ENCODE measurements at places on chromosomes 7 and 10.
A peak's percentile ranks its signal among the peaks of the same experiment; 100 is the strongest.

DNA sequence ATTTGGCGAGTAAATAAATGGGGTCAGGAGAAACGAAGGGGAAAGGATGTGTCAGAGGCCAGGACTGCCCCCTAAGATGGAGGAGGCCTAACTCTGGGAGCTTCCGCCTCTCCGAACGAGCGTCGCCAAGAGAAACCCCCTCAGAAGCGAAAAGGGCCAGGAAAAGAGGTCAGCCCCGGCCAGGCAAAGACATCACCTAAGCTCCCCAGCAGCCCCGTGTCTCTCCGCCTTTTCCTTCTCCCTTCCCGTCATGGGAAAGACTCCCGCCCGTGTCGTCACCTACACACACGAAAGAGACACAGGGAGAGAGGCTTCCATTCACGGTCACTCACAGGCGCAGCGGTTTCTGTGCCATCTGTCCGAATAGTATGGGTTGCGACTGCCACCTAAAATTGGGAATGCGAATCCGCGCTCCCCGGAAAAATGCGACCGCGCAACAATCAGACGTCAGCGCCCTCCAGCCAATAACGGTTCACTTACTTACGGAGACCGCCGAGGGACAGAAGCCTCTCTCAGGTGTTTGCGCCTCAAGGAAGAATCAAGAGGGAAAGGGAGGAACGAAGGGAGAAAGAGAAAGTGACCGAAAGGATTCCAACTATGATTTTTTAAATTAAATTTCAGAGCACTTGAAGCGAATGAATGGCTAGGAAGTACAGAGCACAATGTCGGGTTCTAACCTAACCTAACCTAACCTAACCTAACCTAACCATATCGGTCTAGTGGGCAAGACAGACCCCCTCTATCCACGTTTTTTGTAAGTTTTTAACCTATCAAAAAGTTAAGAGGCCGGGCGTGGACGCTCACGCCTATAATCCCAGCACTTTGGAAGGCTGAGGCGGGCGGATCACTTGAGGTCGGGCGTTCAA lies at the start of gene CWF19L1:
Gene CWF19L1 (minus strand): TSS at position 400 of the 866 bp plus-strand sequence. CDS start 45 bp downstream, at position 355.
- peak; percentile 84 for DNase-seq

GRCh38 chr7:42493436-42494198 lies 256.6 kb upstream of the GLI3 start:
- DNase-seq = peak; percentile 89

DNA sequence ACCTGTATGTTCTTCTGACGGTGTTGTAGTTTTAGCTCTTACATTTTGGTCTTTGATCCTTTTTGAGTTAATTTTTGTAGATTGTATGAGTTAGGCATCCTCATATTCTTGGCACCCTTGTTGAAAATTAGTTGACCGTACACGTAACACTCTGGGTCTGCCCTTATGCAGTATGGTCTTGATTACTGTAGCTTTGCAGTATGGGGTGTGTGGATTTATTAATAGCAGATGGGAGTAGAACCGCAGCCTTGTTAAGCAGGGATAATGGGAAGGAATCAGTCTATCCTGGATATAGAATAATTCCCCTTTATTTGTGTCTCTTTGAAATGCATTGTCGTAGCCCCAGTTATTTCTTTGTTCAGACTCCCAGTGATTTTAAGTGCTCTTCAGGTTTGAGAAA lies 95.5 kb downstream of the UBE3C start:
- DNase-seq = peak; percentile 89

- DNase-seq = no peak
Observed at GRCh38 chr7:91137153-91137787, 127.0 kb upstream of the FZD1 start.

GRCh38 chr10:62225362-62225761 lies 43.3 kb downstream of the RTKN2 start:
- no peak for DNase-seq

DNA sequence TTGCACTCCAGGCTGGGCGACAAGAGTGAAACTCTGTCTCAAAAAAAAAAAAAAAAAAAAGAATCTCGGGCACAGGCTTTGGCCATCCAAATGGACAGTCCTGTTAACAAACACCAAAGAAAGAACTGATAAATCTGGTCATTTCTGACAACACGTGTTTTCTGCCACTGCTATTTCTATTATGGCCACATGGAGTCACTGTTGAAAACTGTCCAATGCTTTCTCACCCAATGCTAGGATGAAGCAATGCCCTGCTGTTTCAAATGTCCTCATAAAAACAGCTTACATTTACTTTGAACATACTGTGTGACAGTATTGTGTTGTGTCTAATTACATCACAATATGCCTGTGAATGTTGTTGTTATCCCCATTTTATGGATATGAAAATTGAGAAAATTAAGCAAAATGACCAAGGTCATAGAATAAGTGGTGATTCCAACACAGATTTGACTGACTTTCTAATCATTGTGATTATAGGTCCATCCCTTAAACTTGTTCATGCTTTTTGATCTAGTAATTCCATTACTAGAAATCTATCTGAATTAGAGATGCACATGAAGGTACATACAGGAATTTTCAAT lies 19.9 kb upstream of the MAP3K8 start:
- DNase-seq = peak; percentile 63

- no peak for DNase-seq
Observed at GRCh38 chr10:70791386-70792039, 6.3 kb upstream of the TBATA start.

- no peak for DNase-seq
Observed at GRCh38 chr7:149490083-149490760, 7.4 kb downstream of the ZNF746 start.

DNA sequence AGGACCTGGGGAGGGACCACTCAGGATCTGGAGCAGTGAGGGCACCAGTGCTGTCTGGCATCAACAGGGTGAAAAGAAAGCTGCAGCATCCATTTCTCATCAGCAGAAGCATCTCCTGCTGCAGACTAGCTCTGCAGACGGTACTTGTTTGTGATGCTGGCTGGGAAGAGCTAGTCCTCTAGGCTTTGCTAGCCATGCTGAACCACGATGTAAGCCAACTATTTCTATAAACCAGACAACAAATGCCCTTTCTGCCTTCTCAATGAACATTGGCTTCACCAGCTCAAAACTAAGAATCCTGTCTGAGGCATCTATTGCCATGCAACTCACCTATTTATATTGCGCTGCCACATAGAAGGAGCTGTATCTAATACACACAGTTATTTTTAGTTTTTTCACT lies 65.6 kb downstream of the CTTNBP2 start:
- no peak for DNase-seq

GRCh38 chr7:84088802-84089201 lies 105.8 kb downstream of the SEMA3A start:
- DNase-seq = peak; percentile 54

- no peak for DNase-seq
Observed at GRCh38 chr10:133016493-133017202, 71.1 kb upstream of the ADGRA1 start.

DNA sequence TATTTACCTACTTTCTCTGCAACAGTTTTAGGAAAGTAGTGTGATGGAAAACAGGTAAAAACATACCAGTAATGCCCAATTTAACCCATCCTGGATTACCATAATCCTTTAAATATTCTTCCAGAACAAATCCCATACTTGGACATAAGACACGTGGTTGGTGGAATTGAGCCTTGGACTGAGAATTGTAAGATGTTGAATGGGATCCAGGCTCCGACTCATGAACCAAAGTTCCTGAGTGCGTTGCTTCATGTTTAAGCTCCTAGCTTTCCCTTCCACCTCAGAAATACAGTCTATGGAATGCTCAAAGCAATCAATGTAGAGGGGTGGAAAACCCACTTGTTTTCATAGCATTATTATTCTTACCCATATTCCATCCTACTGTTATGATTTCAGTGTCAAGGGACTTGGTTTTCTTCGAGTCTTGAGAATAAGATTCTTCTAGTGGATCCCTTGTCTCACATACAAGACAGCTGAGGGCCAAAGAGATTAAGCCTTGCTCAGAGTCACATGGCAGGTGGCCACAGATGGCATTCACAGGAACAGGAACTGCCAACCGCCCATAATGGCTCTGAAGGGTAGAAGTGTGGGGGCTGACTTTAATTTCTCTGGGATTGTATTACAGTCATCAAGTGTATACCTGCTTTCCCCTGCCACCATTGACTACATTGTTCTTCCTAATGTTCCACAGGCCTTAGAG lies 171.2 kb downstream of the GFRA1 start:
- DNase-seq = peak; percentile 63

DNA sequence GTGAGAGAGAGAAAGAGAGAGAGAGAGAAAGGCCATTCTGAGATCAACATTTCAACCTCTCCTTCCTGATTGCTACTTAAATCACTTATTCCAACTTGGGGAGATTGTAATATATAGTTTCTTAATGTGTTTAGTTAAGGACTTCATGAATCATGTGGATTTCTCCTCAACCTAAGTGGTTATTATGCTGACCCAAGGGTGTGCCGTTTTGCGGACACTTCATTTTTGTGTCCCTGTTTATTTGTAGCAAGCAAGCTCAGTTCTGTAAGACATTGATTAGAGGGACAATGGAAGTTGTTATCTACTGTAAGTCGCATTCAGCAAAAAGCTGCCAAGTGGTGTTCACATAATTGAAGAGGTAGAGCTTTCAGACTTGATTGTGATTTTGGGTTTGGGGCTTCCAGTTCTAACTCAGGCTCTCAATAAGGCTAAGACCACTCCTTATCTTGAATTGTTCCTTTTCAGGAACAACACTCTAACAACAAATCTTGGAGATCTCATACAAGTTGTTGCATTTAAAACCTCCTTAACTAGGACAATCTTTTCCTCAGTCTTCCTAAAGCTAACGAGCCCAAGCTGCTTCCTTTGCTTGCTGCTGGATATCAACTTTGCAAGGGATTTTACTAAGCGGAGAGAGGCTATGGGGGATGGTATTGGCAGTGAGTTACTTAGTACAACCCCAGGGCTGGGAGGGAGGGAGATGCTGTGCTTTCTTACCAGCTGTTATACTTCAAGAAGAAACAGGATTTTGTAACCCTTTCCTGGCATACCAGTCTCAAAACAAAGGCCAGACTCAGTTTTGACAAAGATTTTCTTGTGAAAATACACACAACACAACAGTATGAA lies 19.8 kb upstream of the COL1A2 start:
- peak; percentile 96 for DNase-seq

DNA sequence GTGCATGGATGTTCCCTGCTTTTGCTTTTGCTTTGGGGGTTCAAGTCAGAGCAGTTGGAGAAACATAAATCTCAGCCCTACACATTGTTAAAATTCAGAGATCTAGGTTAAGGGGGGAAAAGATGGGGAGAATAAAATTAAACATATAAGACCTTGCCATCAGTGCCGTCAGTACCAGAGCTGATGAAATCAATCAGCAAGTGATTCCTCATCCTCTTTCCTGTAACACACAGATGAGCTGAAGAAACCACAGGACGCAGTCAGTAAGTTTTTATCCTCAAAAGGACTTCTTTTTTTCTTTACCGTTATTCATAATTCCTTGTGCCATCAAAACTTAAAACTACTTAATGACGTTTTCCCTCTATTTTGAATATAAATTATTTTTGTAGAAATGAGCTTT lies 5.9 kb downstream of the HECW1 start:
- peak; percentile 75 for DNase-seq

DNA sequence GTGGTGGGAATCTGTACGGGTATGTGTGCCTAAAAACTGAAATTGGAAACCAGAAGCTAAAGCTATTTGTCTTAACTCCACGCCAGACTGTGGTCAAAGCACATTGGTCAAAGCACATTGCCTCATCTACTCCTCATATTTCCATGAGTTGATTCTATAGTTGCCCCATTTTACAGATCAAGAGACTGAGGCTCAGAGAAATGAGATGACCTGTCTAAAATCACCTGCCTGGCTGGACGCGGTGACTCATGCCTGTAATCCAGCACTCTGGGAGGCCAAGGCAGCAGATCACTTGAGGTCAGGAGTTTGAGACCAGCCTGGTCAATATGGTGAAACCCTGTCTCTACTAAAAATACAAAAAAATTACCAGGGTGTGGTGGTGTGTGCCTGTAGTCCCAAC lies 21.7 kb upstream of the MNX1 start:
- no peak for DNase-seq

GRCh38 chr7:683526-684205 lies 42.8 kb upstream of the DNAAF5 start:
- DNase-seq = no peak

- DNase-seq = no peak
Observed at GRCh38 chr10:87860816-87861403, 2.4 kb downstream of the KLLN start.

- DNase-seq = no peak
Observed at GRCh38 chr7:43513251-43513650, 69.7 kb upstream of the STK17A start.

DNA sequence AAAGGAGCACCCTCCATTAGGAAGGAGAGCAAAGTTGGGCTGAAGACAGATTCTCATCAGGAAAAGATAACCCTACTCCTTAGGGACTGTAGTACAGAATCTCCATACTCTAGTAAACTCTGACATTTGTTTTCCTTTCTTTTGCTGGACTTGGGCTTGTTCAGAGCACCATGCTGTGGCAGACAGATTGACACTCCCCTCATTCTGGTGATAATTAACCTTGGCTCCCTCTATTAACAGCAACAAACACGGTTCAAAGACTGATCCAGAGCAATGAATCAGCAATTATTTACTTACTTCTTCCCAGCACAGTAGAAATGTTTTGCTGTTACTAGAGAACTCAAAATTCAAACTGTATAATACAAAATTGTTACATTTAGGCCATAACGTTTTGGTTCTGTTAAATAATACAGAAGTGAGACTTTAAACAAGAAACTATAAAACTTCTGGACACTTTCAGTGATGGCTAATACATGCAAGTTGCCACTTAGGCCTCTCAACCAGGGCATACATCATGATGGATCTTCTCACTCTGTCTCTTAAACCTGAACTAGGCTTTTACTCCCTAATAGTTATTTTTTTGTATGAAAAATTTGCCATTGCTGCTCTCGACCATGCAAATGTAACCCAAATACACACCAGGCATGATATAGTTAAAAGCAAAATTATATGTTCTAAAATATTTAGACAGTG lies 639.0 kb downstream of the IPMK start:
- DNase-seq = no peak

DNA sequence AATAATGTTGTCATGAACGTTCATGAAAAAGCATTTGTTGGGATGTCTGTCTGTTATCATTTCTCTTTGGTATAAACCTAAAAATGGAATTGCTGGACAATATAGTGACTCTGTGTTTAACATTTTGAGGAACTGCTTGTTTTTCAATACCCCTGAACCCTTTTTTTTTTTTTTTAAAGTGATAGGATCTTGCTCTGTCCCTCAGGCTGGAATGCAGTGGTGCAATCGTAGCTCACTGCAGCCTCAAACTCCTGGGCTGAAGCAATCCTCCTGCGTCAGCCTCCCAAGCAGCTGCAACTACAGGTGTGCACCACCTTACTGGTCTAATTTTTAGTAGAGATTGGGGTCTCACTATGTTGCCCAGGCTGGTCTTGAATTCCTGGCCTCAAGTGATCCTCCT lies 15.1 kb upstream of the LMTK2 start:
- no peak for DNase-seq

GRCh38 chr10:35716776-35717175 lies 74.7 kb upstream of the FZD8 start:
- no peak for DNase-seq

Data from fibroblast of skin of right quadriceps (primary cell).